ENCODE measurements at places on chromosomes 12 and 14. TPM values are rescaled to one million over a fixed set of nuclear protein-coding genes. Genes with fewer than 3 reads are reported as not detected.

The CAPZA3 gene
- total RNA-seq = not detected

The NINJ2 gene
- total RNA-seq = 8.0 TPM

The KIF26A gene
- 0.26 TPM for total RNA-seq

The TAS2R9 gene
- total RNA-seq = not detected

- no peaks in the 10 kb centered on the region for H3K4me1 ChIP-seq
- no peak overlapping the region for H3K27ac ChIP-seq
- no peak for DNase-seq
- H3K4me3 ChIP-seq = no peak overlapping the region
These were observed 87.8 kb downstream of the RIC8B start for GRCh38 chr12:106861984-106862916.

DNA sequence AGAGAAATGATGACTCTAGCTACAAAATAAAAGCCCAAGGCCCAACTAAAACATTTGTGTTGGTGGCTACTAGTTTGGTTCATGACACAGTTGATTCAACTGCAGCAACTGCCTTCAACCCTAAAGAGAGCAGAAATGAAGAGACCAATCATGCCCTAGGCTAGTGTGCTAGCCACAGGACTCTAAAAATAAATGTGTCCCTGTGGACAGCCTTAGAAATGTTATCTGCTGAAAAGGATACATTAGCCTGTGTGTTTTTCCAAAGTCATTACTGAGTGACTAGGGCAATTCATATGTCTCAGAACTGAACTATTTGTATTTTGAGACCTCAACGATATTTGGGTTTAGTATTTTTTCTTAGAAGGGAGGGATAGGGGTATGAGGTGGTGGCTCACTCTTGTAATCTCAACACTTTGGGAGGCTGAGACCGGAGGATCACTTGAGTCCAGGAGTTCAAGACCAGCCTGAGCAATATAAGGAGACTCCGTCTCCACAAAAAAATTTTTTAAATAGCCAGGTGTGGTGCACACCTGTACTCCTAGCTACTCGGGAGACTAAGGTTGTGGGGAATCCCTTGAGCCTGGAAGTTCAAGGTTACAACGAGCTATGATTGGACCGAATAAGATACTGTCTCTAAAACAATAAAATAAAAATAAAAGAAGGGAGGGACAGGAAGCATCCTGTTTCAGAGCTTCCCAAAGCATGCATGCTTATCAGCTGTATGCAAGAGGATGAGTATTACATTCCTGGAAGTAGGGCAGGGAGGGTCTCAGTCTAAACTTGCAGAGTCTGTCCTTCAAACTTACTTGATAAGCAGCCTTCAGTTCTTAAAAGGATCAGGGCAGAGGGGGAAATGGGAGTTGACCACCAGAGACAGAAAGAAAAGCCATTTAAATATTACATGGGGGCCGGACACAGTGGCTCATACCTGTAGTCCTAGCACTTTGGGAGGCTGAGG, 29.6 kb upstream of the NAP1L1 start:
- no peak for DNase-seq
- no peaks in the 10 kb centered on the region for H3K36me3 ChIP-seq
- no peak overlapping the region for H3K4me3 ChIP-seq
- peaks cover 2% of the 10 kb centered on the region for H3K27me3 ChIP-seq

GRCh38 chr14:86897224-86897623, 1095.8 kb downstream of the GALC start:
- no peak overlapping the region for H3K27ac ChIP-seq
- no peaks in the 10 kb centered on the region for H3K4me1 ChIP-seq
- H3K36me3 ChIP-seq = no peaks in the 10 kb centered on the region
- H3K4me3 ChIP-seq = no peak overlapping the region
- DNase-seq = no peak
- no peaks in the 10 kb centered on the region for H3K27me3 ChIP-seq

- H3K36me3 ChIP-seq = peaks cover 3% of the 10 kb centered on the region
- H3K27me3 ChIP-seq = no peaks in the 10 kb centered on the region
- peaks cover 10% of the 10 kb centered on the region for H3K4me1 ChIP-seq
- H3K4me3 ChIP-seq = no peak overlapping the region
- no peak overlapping the region for H3K27ac ChIP-seq
- DNase-seq = no peak
These were observed 49.1 kb downstream of the NCOR2 start for GRCh38 chr12:124518051-124518932.

- H3K4me3 ChIP-seq = no peak overlapping the region
- no peak overlapping the region for H3K27ac ChIP-seq
- DNase-seq = no peak
- no peaks in the 10 kb centered on the region for H3K4me1 ChIP-seq
These were observed 61.4 kb downstream of the POLR3B start for GRCh38 chr12:106418970-106419369.

- no peak overlapping the region for H3K27ac ChIP-seq
- no peak for DNase-seq
- peaks cover 72% of the 10 kb centered on the region for H3K27me3 ChIP-seq
- peaks cover 2% of the 10 kb centered on the region for H3K36me3 ChIP-seq
These were observed 5.5 kb downstream of the NKX2-1 start for GRCh38 chr14:36514278-36515104.

DNA sequence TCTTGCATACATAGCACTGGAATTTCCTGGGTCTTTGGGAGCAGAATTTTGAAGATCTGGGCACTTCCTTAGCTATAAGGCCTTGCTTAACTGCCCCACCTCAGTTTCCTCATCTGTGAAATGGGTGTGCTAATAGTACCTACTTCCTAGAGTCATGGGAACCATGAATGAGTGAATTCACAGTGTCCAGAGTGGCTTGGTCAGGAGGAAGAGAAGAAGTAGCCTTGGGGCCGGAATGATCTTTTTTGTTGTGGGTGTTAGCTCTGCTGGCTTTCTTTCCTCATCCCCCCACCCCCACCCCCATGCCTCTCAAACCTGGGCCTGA, 2.4 kb downstream of the SH2B3 start:
- H3K27ac ChIP-seq = peak overlapping the region; percentile 94
- DNase-seq = no peak

GRCh38 chr12:43226151-43226550, 325.9 kb downstream of the ADAMTS20 start:
- H3K27ac ChIP-seq = no peak overlapping the region
- H3K4me3 ChIP-seq = no peak overlapping the region
- H3K36me3 ChIP-seq = no peaks in the 10 kb centered on the region
- no peaks in the 10 kb centered on the region for H3K27me3 ChIP-seq

DNA sequence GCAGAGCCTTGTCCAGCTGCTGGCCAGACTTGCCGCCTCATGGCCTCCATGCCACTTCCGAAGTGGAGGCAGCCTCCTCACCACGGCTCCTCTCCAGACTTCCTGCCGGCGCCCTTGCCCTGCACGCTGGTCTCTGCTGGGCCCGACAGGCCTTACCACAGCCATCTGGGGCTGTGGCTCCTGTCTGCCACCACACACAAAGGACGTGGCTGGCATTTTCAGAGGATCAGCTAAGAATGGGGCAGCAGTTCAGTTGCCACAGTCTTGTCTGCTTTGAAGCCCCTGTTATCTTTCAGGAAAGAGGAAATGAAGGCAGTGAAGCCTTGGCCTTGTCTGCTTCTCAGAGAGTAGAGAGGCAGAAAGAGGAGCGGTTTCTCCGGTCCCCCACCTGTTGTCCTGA, 178.0 kb upstream of the FKBP4 start:
- H3K4me3 ChIP-seq = no peak overlapping the region
- H3K27ac ChIP-seq = no peak overlapping the region
- no peaks in the 10 kb centered on the region for H3K36me3 ChIP-seq

DNA sequence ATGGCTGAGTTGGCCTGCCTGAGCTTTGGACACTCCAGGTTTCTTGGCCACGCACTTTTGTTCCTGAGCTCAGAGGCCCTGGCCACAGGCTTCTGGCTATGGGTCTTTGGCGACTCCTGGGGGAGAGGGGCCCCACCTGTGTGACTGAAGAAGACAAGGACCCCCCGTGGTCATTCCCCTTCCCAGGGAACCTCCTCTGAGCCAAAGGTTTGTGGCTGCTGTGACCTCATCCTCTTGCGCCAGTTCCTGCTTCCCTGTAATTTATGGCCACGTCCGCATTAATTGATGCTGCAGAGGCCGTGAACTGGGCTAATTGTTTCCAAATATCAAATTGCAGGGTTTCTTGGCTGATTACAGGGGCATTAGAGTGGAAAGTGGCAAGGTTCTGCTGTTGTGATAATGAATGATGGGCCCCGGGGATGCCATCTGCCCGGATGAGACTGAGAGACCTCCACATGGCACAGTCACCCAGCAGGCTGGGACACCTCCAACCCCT, 27.6 kb upstream of the NOS1 start:
- no peak overlapping the region for H3K4me3 ChIP-seq
- no peaks in the 10 kb centered on the region for H3K27me3 ChIP-seq
- no peak for DNase-seq
- H3K27ac ChIP-seq = no peak overlapping the region
- H3K4me1 ChIP-seq = no peaks in the 10 kb centered on the region
- H3K36me3 ChIP-seq = no peaks in the 10 kb centered on the region

- H3K27ac ChIP-seq = no peak overlapping the region
- H3K27me3 ChIP-seq = no peaks in the 10 kb centered on the region
- H3K4me1 ChIP-seq = no peaks in the 10 kb centered on the region
- no peak for DNase-seq
- no peak overlapping the region for H3K4me3 ChIP-seq
These were observed 220.5 kb upstream of the TBX3 start for GRCh38 chr12:114904254-114905003.

- H3K4me1 ChIP-seq = no peaks in the 10 kb centered on the region
- DNase-seq = no peak
- no peak overlapping the region for H3K4me3 ChIP-seq
- H3K27ac ChIP-seq = no peak overlapping the region
- H3K27me3 ChIP-seq = no peaks in the 10 kb centered on the region
These were observed 518.0 kb upstream of the TBX3 start for GRCh38 chr12:115201966-115202365.

DNA sequence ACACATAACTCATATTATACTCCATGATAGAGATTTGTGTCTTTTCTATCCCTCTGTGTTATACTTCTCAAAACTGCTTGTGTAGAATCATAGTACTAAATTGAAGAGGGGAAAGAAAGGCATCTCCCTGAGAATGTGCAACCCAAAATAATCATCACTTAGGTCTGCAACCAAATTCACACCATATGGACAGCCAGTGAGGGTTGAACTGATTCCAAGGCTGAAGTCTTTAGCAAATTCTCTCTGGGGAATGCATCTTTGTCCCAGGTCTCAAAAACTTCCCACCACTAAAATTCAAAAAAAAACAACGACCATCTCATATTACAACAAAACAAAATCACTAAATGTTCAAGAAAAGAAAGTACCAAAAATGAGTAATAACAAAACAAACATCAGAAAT, 11.0 kb downstream of the ZFC3H1 start:
- no peak overlapping the region for H3K27ac ChIP-seq
- no peak overlapping the region for H3K4me3 ChIP-seq
- H3K27me3 ChIP-seq = no peaks in the 10 kb centered on the region
- peaks cover 22% of the 10 kb centered on the region for H3K36me3 ChIP-seq

DNA sequence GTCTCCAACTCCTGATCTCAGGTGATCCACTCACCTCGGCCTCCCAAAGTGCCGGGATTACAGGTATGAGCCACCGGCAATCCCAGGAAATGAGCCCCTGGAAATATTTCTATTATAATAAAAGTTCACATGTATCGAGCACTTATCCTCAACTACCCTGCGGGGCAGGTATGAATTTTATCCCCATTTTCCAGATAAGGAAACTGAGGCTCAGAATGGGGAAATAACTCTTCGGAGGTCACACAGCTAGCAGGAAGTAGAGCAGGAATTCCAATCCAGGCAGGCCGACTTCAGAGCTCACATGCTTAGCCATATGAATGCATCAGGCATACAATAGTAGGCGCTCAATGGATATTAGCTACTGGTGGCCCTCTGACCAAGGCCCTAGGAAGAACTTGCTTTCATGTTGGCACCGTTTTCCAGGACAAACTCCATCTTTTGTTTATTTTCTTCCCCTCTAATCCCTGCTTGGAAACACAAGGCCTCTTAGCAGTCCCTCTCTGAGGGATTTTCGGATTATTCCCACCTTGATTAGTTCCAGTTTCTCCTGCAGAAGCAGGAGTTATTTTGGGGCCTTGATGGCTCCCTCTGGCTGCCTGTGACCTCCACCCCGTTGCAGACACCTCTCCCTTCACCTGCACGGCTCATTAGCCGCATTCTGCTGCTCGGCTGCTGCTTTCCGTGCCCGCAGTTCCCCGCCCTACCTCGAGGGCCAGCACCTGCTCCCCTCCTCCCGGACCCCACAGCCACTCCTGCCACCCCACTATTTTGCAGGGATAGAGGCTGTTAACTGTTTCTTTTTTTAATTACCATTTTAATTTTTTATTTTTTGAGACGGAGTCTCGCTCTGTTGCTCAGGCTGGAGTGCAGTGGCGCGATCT, 18.7 kb upstream of the POP5 start:
- H3K27ac ChIP-seq = no peak overlapping the region
- H3K4me3 ChIP-seq = no peak overlapping the region
- no peak for DNase-seq
- H3K36me3 ChIP-seq = no peaks in the 10 kb centered on the region
- no peaks in the 10 kb centered on the region for H3K4me1 ChIP-seq

DNA sequence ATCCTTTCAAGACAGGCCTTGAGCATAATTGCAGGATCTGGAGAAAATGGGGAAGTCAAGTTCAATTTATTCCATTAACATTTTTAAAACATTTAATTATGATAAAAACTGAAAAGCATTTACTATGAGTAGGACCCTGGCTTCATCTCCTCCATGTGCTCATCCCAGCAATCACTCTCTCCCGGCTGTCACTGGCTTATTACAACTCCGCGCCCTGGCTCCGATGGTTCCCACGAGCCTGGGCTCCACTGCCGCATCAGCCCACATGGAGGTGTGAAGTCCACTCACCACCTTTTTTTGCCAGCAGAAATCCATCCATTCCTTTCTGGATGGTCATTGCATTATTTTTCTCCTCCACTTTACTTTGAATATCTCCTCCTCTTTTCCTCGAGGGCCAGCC, 194.4 kb downstream of the EMP1 start:
- H3K4me1 ChIP-seq = no peaks in the 10 kb centered on the region
- no peak overlapping the region for H3K4me3 ChIP-seq
- no peaks in the 10 kb centered on the region for H3K36me3 ChIP-seq
- no peak overlapping the region for H3K27ac ChIP-seq
- no peaks in the 10 kb centered on the region for H3K27me3 ChIP-seq

- no peak for DNase-seq
- H3K4me1 ChIP-seq = peaks cover 81% of the 10 kb centered on the region
- H3K27ac ChIP-seq = peak overlapping the region; percentile 75
- peak overlapping the region; percentile 60 for H3K4me3 ChIP-seq
- peaks cover 84% of the 10 kb centered on the region for H3K36me3 ChIP-seq
- H3K27me3 ChIP-seq = no peaks in the 10 kb centered on the region
These were observed 6.8 kb downstream of the HNRNPC start for GRCh38 chr14:21262410-21262809.

Data from activated CD8-positive, alpha-beta T cell treated with anti-CD3 and anti-CD28 coated beads, Interleukin-2, amount 10 ng/mL, durations not matched to agents 7 days and 5 days (primary cell).